Activated naive CD4-positive, alpha-beta T cell treated with Interleukin-2 at 50 U/mL for 16 hours (primary cell): ENCODE measurements at places on chromosomes 11 and 22.

GRCh38 chr11:33808228-33808828, 34.0 kb upstream of the FBXO3 start:
- DNase-seq, result peak; percentile 87

DNA sequence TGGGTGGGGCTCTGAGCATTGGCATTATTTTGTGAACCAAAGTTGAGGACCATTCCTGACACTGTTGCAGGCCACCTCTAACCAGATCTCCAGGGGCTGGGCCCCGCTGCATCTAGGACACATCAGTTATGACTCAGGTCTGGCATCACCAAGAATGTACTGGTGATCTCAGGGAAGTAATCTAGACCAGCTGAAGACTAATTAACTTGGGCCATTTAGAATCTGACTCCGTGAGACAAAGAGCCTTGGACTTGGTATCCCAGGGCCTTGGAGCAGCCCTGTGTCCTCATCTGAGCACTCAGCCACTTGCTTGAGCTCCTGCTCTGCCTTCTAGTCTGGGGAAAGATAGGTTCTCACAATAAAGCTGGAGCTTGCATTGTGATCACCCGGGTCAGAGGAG, 200.6 kb downstream of the KIRREL3 start:
- no peak for DNase-seq

- DNase-seq, result no peak
Observed at GRCh38 chr22:30855266-30855665, 113.3 kb downstream of the MORC2 start.

- no peak for DNase-seq
Observed at GRCh38 chr11:12134236-12134585, 23.8 kb downstream of the MICAL2 start.

GRCh38 chr11:112248201-112248600, 12.5 kb downstream of the PLET1 start:
- DNase-seq, result no peak

DNA sequence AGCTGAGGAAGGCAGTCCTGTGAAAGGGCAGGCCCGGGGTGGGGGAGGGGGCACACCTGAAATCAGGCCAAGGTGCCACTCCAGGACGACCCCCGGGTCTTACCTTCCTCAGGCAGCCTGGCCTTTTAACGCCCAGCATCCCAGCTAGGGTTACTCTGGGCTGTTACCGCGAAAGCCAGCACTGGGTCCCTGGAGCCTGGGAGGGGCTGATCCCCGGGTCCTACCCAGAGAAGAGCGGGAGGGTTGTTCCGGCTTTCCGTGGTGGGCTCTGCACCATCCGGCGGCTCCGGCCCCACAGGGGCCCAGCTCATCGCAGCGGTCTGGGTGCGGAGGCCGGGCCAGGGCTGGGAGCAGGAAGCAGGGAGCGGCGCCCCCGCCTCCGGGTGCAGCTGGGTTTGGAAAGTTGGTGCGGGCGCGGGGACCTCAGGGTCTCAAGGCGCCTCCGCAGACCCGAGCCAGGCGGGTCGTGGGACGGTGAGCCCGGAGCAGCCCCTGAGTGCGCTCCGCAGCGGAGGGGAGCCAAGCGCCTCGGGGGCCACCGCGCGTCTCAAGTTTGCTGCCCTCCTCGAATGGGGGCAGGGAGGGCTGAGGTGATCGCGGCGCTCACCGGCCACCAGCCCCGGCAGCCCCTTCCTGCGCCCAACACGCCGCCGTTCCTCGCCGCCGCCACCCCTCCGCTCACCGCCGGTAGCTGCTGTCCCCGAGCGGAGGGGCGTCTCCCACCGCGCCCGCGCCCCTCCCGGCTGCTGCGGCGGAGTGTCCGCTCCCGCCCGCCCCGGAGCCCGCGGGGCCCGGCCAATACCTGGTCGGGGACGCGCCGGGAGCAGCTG, 831 bp downstream of the CHST1 start:
- no peak for DNase-seq

DNA sequence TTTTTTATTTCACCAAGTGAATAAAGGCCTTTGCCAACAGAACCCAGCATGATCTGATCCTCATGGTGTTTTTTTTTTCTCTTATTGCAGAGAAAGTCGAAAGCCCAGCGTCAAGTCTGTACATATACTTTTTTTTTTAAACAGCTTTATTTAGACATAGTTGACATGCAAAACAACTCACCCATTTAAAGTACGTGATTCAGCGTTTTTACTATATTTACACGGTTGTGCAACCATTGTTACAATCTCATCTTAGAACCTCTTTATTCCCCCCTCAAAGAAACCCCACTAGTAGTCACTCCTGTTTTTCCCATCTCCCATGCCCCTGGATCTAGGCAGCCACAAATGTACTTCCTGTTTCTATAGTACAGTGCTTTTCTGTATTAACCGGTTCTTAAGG, 20.6 kb upstream of the AP1B1 start:
- no peak for DNase-seq

GRCh38 chr11:2143799-2144543, 4.8 kb upstream of the IGF2 start:
- DNase-seq, result peak; percentile 28

- DNase-seq, result no peak
Observed at GRCh38 chr11:13841393-13841792, 121.1 kb upstream of the SPON1 start.

DNA sequence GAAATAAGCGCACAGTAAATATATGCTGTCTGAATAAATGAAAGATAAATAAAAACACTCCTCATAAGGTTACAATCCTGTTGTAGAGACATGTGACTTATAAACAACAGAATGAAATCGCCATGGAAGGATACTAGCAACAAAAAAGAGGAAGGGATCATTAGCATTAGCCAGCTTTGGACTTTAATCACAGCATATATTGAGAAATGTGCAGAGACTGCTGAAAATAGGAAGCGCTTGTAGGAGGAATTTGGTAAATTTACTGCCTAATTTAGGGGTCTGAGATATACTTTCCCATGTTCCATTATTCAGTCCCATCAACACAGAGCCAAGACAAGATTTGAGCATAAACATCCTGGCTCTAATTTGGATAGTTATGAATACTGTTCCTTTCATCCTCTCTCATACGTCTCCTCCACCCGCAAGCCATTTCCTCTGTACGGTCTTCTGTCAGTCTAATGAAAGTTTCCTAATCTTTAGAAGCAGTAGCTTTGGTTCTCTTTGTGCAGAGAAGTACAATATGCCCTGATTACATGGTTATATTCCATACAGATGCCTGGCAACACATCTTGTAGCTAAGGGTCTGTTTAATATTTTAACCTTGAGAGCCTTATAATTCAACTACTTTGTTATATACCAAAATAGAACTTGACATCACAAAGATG, 37.1 kb upstream of the AKIP1 start:
- no peak for DNase-seq

- DNase-seq, result no peak
Observed at GRCh38 chr11:117535201-117535849, 207.7 kb downstream of the CEP164 start.

GRCh38 chr22:21937041-21937820, 15.4 kb downstream of the PPM1F start:
- DNase-seq, result no peak

DNA sequence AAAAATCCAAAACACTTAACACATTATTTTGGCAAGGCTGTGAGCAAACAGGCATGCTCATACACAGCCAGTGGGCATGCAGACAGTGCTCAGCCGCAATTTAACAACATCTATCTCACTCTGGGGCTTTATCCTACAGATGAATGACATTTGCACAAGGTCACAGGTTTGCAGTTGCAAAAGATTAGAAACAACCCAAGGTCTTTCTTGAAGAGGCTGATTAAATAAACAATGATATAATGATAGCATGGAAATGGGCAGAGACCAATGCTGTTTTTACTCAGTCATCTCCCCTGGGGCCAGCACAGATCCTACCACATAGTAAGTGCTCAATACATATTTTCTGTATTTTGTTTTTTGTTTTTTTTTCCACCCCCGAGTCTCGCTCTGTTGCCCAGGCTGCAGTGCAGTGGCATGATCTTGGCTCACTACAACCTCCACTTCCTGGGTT, 9.4 kb downstream of the A4GALT start:
- DNase-seq, result no peak

- no peak for DNase-seq
Observed at GRCh38 chr11:75413864-75414263, 14.5 kb downstream of the RPS3 start.

- peak; percentile 12 for DNase-seq
Observed at GRCh38 chr11:119742263-119742861, 13.4 kb upstream of the NECTIN1 start.

- DNase-seq, result no peak
Observed at GRCh38 chr22:36017651-36018091, 11.0 kb downstream of the RBFOX2 start.
